ENCODE measurements at places on chromosomes 3 and 15.

DNA sequence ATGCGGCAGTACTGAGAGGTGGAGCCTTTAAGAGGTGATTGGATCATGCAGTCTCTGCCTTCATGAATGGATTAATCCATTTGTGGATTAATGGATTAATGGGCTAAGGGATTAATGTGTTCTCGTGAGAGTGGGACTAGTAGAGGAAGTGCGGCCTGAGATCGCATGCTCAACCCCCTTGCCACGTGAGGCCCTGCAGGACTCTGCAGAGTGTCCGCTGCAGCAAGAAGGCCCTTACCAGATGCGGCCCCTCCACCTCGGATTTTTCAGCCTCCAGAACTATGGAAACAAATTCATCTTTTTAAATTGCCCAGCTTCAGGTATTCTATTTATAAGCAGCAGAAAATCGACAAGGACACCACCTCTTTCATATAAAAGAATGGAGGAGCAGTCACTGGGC lies 148.8 kb downstream of the TPRA1 start:
- no peak for DNase-seq

- DNase-seq = no peak
Measured at GRCh38 chr15:95304151-95304946, 1026.2 kb upstream of the NR2F2 start.

GRCh38 chr3:107206141-107206540 lies 171.1 kb upstream of the CCDC54 start:
- no peak for DNase-seq

DNA sequence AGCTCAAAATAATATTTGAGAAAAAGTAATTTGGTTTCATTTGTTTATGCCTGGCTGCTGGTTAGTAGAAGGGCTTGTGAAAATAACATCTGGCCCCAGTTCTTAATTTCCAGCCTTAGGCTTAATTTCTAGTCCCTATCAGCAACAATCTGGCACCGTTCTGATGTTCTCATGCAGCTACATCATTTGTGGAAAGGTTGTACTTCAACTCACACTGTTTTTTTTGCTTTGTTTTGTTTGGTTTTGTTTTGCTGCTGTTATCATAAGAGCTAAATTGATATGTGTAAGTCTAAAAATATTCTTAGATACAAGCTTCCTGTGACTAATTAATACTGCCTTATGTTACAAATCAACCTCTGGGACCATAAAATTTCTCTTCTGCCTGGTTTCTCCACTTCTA lies 8.9 kb downstream of the CPA3 start:
- DNase-seq = no peak

DNA sequence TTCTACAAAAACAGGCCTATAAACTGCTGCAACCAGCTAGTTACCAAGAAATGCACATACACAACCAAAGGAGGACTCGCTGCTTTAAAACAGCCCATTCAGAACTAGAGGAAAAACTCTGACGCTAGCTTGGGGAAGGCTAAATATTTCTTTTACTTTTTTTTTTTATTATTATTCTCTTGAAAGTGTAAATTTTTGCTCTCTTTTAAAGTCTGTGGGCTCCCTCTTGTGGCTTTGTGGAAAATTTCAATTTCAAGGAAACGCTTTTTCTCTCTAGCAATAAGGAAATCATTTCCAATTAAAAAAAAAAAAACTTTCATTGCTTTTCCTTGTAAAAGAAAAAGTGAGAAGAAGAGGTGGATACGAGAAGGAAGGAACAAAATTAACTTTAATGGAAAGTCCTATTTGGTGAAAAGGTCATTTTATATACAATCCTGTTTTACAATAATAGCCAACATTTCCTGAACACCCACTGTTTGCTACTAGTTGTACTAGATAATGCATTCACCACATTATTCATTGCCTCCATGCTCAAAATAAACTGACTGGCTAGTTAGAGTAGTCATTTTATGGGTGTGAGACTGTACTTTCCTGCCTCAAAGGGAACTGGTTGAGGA lies 51.2 kb upstream of the SAMMSON start:
- DNase-seq = no peak

DNA sequence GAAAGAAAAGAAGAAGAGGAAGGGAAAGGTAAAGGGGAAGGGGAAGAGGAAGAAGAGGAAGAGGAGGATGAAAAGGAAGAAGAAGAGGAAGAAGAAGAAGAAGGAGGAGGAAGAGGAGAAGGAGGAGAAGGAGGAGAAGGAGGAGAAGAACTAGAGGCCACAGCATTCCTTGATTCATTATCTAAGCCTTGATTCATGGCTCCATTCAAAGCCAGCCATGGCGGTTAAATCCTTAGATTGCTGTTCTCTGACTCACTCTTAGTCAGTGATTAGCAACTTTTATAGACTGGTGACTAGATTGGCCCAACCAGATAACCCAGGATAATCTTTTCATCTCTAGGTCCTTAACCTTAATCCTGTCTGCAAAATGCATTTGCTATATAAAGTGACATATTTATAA lies 47.6 kb downstream of the OSTN start:
- DNase-seq = no peak

GRCh38 chr3:116111765-116112164 lies 333.5 kb downstream of the LSAMP start:
- DNase-seq = no peak

GRCh38 chr3:189334064-189334920 lies 162.5 kb downstream of the TPRG1 start:
- no peak for DNase-seq

DNA sequence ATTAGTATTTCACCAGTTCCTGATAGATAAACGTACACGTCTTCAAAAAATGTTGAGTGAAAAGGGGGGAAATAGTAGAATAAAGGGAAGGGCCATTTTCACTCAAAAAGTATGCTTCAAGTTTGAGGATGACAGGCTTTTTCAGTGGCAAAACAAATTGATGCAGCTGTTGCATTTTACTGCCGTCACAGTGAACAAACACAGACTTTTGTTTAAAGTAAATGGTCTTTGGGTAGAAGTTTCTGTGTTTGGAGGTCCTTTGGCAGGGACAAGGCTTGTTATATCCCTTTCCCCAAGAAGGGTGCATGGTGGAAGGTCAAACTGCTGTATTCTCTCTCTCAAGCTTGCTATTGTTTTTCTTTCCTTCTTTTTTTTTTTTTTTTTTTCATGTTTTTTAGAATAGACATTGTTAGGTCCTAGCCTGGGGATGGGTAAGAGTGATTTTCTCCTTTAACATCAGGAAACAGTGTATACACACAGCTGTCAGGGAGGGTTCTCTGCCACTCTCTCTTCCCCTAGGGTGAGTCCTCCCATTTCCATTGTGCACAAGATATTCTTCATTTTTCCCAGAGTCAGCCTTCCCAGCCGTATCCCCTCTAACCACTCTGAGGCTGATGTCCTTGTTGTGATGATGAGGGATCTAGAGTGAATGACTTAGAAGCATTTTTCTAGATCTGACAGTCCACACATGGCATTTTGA lies 6.6 kb upstream of the SUCNR1 start:
- no peak for DNase-seq

DNA sequence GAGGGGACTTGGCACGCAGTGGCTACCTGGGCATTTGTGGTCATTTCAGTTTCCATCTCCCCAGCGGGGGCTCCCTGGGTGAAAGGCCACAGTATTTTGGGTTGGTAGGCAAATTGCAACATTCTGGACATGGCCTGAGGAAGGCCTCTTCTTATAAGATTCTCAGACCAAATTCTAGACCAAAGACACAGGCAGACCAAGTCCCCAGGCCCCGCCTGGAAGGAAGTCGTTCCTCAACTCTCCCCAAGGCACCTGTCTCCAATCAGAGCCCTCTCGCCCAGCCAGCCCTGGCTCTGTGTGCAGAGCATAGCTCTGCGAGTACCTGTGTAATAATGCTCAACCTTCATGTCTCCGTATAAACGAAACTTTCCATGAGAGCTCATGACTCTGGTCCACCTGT lies 53.1 kb downstream of the GRIP2 start:
- DNase-seq = no peak

- DNase-seq = no peak
Measured at GRCh38 chr15:101532865-101533264, 43.4 kb upstream of the PCSK6 start.

GRCh38 chr15:55526559-55527036 lies 18.6 kb upstream of the DNAAF4 start:
- no peak for DNase-seq

- DNase-seq = no peak
Measured at GRCh38 chr3:156258301-156258700, 137.9 kb downstream of the KCNAB1 start.

DNA sequence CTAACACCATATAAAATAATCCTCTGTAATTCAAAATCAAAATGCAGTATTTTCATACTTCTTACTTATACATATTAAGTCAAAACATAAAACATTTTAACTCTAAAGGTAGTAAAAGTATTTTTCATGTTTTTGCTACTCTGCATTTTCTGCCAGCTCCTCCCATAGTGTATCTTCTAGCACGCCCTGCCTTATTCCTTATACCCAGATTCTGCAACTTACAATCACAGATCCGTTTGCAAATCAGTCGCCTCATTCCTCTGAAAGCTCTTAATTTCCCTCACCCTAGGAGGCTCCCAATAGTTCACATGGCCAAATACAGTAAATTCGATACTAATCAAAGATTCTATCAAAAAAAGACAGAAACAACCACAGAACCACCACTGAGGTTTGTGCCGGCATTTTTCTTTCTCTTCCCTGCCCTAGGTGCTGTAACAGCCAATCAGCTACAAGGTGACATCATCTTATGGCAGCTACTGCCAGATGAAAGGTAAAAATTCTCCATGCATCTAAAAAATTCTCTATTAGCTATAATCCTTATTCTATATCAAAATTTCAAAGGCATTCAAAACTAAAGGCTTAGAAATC lies 72.9 kb downstream of the CLASP2 start:
- no peak for DNase-seq

- no peak for DNase-seq
Measured at GRCh38 chr3:73452729-73453128, 172.0 kb downstream of the PDZRN3 start.

- no peak for DNase-seq
Measured at GRCh38 chr3:105653868-105654267, 214.9 kb downstream of the CBLB start.

DNA sequence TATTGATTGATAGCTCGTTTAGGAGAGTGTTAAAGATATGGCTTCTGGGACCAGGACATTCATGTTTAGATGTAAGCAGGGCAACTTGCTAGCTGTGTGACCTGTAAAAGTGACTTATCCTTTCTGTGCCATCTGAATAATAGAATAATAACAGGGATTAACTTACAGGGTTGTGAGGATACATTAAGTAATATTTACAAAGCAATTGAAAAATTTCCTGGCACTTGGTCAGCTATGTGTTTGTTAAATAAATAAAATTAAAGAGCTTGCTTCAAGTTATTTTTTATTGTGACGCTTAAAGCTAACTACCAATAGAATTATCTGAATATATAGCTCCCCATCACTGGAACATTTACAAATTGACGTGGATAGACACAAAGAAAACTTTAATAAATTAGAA lies 287.9 kb upstream of the CDIN1 start:
- DNase-seq = no peak

DNA sequence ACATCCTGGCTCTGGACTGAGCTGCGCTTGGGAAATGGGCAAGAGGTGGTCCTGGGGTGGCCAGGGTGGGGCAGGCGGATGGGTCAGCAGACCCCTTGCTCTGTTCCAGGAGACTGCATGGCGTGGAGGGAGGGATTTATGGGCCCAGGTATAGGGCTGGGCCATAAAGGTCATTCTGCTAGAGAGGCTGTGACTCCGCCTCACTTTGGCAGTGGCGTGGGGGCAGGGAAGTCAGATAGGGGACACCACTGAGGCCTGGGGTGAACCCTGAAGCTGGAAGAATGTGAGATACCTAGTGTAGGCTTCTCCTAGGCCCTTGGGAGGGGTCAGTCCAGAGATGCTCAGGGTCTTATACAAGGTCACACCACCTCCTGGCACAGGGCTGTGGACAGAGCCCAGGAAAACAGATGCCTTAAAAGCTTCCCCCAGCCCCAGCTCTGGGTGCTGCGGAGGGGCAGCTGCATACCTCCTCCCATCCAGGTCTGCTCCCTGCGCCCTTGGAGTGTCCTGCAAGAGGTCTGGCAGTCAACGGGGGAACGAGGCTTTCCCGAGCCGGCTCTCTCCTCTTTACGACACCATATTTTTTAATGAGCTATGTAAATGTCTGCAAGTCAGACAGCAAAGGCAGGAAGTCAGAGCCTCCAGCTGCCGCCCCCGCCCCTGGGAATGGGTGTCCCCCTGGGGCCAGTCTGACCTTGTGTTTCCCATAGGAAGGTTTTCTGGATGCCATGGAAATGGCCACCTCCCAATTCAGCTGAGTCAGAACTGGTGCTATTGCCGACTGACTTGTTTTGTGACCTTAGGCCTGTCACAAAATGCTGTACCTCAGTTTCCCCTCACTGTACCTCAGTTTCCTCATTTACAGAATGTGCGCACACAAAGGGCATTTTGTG lies 26.3 kb downstream of the LINGO1 start:
- no peak for DNase-seq

DNA sequence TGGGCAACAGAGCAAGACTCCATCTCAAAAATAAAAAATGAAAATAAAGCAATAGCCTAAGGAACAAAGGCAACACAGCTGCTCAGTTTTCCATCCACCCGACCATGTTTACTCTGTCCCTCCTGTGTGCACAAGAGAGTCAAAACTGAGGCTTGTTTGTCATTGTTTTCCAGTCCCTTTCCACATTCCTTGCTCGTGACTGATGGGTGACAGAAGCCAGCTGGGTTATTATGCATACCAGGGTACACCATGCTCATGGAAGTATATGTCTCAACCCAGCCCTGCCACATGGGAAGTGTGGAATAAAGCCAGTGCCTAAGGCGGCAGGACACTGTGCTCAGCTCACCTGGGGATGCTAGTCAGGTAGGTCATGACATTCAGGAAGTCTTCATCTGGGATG lies 49.5 kb downstream of the MCF2L2 start:
- no peak for DNase-seq

GRCh38 chr3:153840487-153840886 lies 280.7 kb upstream of the ARHGEF26 start:
- DNase-seq = no peak

DNA sequence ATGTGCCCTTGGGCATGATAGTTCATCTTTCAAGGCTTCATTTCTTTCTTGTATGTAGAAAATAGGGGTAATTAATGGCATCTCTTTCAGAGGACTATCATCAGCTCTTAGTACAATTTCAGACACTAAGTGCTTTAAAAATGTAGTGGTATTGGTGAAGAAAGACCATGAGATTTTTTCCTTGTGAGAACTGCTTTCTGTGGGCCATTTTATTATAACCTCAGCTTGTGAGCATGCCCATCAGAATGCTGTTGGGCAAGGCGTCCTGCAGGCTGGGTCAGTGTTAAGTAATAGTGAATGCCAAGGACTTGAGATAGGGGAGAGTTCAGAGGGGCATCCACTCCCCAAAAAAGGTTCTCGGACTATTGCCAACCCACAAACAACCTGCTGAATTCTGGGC lies 187.9 kb downstream of the GHSR start:
- DNase-seq = peak; percentile 53

DNA sequence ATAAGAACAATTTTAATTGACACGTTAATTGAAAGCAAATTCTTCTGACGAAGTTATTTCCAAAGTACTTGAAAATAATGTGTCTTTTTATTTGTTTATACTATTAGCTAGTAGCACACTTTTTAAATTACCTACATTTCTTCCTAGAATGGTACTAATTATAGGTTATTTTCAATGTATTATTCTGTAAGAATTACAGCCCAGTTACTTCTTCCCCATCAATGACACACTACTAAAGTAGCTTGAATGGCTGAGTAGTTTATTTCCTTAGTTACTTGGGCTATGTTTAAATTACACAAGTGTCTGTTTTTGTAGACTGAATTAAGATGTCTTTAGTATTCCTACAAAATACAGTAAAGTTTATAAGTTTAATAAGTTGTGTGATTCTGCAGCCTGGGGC lies 217.6 kb upstream of the IL12A start:
- no peak for DNase-seq
